Upper lobe of left lung (tissue), 6 donors: ENCODE measurements at places on chromosomes 16 and 17. TPM values are rescaled to one million over a fixed set of nuclear protein-coding genes. Genes with fewer than 3 reads are reported as not detected.
A peak's percentile ranks its signal among the peaks of the same experiment; 100 is the strongest.

TMEM204 gene
- total RNA-seq: 58.0 TPM

SLC13A5 gene
- 0.09 TPM for total RNA-seq

TLCD2 gene
- 13.6 TPM for total RNA-seq

GOT2 gene
- 49.9 TPM for total RNA-seq

CHAD gene
- total RNA-seq: 0.30 TPM

HSD17B2 gene
- not detected for total RNA-seq

TBC1D3 gene
- not detected for total RNA-seq

KRTAP2-3 gene
- not detected for total RNA-seq

UBN1 gene
- 35.7 TPM for total RNA-seq

- peaks cover 12% of the 10 kb centered on the region for H3K4me1 ChIP-seq
- H3K4me3 ChIP-seq: peak within 1 kb of the TSS; percentile 24
- H3K27ac ChIP-seq: peak within 1 kb of the TSS; percentile 72
- no peaks in the 10 kb centered on the region for H3K36me3 ChIP-seq
- H3K27me3 ChIP-seq: no peaks in the 10 kb centered on the region
These were observed at the start of gene CD300LG for GRCh38 chr17:43846963-43847371. Gene CD300LG (plus strand): TSS chr17:43847176. CDS start chr17:43847217, 41 bp downstream.

- H3K27ac ChIP-seq: no peak overlapping the region
- H3K27me3 ChIP-seq: no peaks in the 10 kb centered on the region
- no peak for DNase-seq
- no peak overlapping the region for H3K4me3 ChIP-seq
- H3K4me1 ChIP-seq: no peaks in the 10 kb centered on the region
These were observed 499.9 kb downstream of the GRIN2A start for GRCh38 chr16:9682320-9682719.

GRCh38 chr16:57736419-57737351, 1.1 kb downstream of the KATNB1 start:
- H3K27me3 ChIP-seq: no peaks in the 10 kb centered on the region
- H3K4me1 ChIP-seq: peaks cover 13% of the 10 kb centered on the region
- H3K36me3 ChIP-seq: peaks cover 3% of the 10 kb centered on the region
- H3K27ac ChIP-seq: peak overlapping the region; percentile 87
- no peak for DNase-seq
- H3K4me3 ChIP-seq: peak overlapping the region; percentile 97

GRCh38 chr17:48022901-48023300, 14.7 kb downstream of the COPZ2 start:
- peak overlapping the region; percentile 46 for H3K4me3 ChIP-seq
- H3K4me1 ChIP-seq: peaks cover 47% of the 10 kb centered on the region
- H3K36me3 ChIP-seq: no peaks in the 10 kb centered on the region
- no peaks in the 10 kb centered on the region for H3K27me3 ChIP-seq
- no peak overlapping the region for H3K27ac ChIP-seq

- DNase-seq: no peak
- H3K4me3 ChIP-seq: peak overlapping the region; percentile 91
- no peaks in the 10 kb centered on the region for H3K27me3 ChIP-seq
These were observed 504 bp downstream of the ERBB2 start for GRCh38 chr17:39700148-39700987.

- no peak overlapping the region for H3K27ac ChIP-seq
- no peak for DNase-seq
- H3K27me3 ChIP-seq: no peaks in the 10 kb centered on the region
- H3K4me1 ChIP-seq: no peaks in the 10 kb centered on the region
These were observed 151.5 kb upstream of the TOM1L1 start for GRCh38 chr17:54749157-54749556.

DNA sequence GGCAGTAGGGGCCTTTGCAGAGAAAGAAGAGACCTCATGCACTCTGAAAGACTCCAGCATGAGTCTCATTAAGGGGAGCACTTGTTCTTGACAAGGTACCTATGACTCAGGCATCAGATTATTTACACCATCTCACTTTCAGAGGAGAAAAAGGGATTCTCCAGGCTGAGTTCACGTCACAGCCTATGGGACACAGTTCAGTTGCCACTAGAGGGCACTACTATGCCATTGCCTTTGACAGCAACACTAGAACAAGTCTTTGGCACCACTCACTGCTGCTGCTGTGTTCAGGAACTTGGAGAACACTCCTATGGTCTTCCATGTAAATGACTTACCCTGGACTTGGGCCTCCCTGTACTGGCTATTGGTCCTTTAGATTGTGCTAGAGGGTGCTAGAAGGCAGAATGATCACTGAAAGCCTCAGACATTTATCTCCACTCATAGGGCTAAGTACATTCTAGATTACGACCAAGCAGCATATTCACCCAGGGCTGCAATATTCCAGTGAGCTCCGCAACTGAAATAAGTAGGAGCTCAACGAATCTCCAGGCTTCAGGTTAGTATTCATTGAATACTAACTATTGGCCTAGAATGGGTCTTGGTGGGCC, 225.1 kb upstream of the CA10 start:
- no peaks in the 10 kb centered on the region for H3K4me1 ChIP-seq
- no peaks in the 10 kb centered on the region for H3K27me3 ChIP-seq
- no peaks in the 10 kb centered on the region for H3K36me3 ChIP-seq
- H3K27ac ChIP-seq: no peak overlapping the region

DNA sequence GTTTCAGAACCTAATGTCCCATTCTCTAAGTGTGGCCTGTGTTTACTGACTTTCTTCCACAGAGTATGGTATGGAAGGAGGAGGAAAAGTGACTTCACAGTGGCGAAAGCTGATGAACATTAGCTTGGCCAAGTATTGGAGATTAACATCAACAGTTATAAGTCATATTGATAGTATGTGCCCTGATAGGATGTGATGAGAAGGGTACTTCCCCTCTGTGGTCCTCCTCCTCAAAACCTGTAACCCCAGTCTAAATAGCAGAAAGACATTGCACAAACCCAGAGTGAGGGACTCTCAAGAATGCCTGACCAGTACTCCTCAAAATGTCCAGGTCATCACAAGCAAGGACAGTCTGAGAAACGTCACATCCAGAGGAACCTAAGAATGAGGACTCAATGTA, 73.1 kb downstream of the CLEC16A start:
- no peaks in the 10 kb centered on the region for H3K36me3 ChIP-seq
- H3K4me3 ChIP-seq: no peak overlapping the region
- no peak for DNase-seq
- no peak overlapping the region for H3K27ac ChIP-seq
- H3K27me3 ChIP-seq: no peaks in the 10 kb centered on the region
- H3K4me1 ChIP-seq: peaks cover 9% of the 10 kb centered on the region

DNA sequence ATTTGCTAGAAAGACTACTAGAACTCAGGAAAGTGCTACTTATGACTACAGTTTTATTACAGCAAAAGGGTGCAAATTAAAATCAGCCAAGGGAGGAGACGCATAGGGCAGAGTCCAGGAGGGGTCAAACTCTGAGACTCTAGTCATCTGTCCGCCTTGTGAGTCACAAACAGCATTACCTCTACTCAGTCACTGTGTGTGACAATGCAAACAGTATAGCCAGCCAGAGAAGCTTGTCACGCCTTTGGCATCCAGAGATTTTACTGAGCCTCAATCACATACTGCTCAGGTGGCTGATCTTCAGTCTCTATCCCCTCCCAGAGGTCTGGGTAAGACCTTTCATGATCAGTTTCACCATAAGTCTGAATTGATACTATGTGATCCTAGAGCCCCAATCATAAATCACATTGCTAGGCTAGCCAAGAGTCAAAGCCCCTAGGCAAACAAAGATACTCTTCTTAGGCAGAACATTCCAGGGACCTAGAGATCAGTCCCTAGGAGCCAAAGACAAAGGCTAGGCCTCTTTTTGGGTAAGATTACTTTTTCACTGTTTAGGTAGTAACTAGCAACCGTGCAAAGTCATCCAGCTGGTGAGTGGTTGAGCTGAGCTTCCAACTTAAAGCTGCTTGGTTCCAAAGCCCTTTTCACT, 48.8 kb upstream of the CLEC19A start:
- H3K36me3 ChIP-seq: no peaks in the 10 kb centered on the region
- H3K4me1 ChIP-seq: no peaks in the 10 kb centered on the region
- no peaks in the 10 kb centered on the region for H3K27me3 ChIP-seq
- DNase-seq: no peak
- H3K4me3 ChIP-seq: no peak overlapping the region

DNA sequence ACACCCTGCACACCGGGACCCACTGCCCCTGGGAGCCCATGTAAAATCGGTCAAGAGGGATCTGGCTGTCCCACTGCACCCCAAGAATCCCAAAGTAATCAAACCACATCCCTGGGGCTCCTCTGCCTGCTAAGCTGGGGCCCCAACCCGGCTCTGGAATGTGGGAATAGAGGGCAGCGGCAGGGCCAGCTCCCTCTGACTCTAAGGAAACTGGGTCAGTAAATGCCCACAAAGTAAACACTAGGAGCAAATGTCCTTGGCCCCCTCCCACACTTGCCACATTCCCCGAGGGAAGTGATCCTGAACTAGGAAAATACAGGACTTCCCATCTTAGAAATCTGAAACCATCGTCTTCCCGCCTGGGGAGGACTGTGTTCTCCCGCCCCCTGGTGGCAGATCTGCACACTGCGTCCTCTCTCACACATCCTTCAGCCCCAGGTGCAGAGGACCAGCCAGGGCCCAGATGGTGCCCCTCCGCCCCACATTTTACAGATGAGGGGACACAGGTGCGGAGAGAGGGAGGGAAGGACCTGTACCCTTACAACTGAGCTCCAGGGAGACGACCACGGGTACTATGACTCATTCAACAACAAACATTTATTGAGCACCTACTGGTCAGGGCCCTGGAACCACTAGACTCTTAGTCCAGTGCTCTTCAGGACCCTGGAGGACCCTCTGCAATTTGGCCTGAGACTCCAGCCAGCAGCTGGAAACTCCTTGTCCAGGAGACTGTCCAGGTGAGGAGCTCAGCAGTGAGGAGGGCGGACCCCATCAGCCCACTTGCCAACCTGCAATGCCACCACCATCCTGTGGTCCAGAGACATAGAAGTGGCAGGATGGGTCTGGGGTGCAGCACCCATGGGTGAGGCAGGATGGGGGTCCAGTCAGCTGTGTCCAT, 10.1 kb downstream of the P3H4 start:
- H3K4me1 ChIP-seq: peaks cover 9% of the 10 kb centered on the region
- DNase-seq: peak; percentile 82
- H3K27me3 ChIP-seq: no peaks in the 10 kb centered on the region
- H3K4me3 ChIP-seq: no peak overlapping the region

- peak; percentile 100 for DNase-seq
- no peaks in the 10 kb centered on the region for H3K36me3 ChIP-seq
- peak overlapping the region; percentile 70 for H3K4me3 ChIP-seq
These were observed 764 bp upstream of the MNT start for GRCh38 chr17:2401426-2402221.

- peaks cover 7% of the 10 kb centered on the region for H3K36me3 ChIP-seq
- no peak overlapping the region for H3K27ac ChIP-seq
- H3K4me1 ChIP-seq: peaks cover 3% of the 10 kb centered on the region
- no peaks in the 10 kb centered on the region for H3K27me3 ChIP-seq
- no peak for DNase-seq
- H3K4me3 ChIP-seq: no peak overlapping the region
These were observed 11.2 kb downstream of the CDK5RAP3 start for GRCh38 chr17:47982091-47982617.

DNA sequence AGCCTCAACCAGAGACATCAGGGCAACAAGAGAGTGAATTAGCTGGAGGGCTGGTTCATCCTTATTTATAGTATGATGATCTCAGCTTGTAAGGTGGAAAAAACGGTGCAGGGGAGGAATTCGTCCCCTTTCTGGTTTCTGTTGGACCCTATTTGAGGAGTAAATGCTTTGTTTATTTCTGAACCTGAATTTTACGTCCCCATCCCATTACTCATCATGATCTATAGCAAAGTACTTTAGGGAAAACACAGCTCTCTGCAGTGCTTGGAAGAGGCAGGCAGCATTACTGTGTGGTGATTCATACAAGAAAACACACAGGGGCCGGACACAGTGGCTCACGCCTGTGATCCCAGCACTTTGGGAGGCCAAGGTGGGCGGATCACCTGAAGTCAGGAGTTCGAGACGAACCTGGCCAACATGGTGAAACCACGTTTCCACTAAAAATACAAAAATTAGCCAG, 8.0 kb upstream of the VAT1L start:
- H3K4me3 ChIP-seq: no peak overlapping the region
- H3K4me1 ChIP-seq: no peaks in the 10 kb centered on the region

DNA sequence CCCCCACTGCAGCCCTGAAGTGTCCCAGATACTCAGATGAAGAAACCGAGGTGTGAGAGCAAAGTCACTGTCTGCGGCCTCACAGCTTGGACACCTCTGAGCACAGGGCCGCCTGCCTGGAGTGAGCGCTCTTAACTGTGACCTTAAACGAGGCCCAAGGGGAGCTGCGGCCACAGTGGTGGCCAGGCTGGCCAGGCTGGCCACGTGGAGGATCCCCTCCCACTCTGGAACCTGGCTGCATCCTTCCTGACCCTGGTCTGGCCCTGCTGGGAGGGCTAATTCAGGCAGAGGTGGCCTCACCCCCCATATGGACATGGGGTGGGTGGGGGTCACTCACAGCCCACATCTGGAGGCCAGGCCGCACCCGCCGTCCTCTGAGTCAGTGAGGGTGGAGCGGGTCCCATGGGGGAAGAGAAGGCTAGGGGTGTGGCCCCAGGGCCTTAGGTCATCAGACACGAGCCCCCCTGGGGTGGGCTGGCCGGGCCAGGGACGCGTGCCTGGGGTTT, 6.6 kb downstream of the VASN start:
- peaks cover 26% of the 10 kb centered on the region for H3K36me3 ChIP-seq
- peak overlapping the region; percentile 82 for H3K27ac ChIP-seq
- H3K27me3 ChIP-seq: no peaks in the 10 kb centered on the region
- peak; percentile 74 for DNase-seq
- no peak overlapping the region for H3K4me3 ChIP-seq
